ENCODE measurements at places on chromosomes 5 and 9.

GRCh38 chr9:591292-591691 lies 250.2 kb upstream of the DMRT1 start:
- DNase-seq, result no peak

- no peak for DNase-seq
Measured at GRCh38 chr9:14107977-14108376, 206.0 kb downstream of the NFIB start.

DNA sequence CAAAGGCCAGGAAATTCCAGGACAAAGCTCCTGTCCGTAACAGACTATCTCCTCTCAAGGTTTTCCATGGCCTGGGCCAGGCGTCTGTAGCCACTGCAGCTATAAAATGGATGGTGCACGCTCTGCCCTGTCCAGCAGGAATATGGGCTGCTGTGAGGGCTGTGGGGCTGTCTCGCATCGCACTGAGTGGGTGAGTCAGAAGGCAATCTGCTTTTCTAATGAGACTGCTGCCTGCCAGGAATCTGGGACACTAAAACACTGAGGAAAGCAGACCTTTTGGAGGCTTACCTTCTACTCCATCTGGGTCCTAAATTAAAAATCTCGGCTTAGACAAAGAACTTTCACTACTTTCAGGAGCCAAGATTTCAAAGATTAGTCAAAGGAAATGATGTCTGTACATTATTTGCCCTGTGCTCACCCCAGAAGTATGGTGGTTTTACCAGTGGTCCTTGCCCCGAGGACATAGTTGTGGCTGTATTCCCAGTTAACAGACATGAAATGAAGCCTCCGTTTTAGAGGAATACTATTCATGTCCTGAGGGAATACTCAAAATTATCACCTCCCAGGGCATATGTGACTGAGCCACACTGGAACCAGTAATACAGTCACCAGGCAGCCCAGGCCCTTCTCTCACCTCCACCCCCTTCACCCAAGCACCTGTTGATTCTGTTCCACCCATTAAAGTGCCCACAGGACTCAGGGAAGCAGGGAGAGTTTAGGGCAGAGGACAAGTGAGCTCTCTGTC lies 56.4 kb downstream of the PFDN1 start:
- DNase-seq, result no peak

DNA sequence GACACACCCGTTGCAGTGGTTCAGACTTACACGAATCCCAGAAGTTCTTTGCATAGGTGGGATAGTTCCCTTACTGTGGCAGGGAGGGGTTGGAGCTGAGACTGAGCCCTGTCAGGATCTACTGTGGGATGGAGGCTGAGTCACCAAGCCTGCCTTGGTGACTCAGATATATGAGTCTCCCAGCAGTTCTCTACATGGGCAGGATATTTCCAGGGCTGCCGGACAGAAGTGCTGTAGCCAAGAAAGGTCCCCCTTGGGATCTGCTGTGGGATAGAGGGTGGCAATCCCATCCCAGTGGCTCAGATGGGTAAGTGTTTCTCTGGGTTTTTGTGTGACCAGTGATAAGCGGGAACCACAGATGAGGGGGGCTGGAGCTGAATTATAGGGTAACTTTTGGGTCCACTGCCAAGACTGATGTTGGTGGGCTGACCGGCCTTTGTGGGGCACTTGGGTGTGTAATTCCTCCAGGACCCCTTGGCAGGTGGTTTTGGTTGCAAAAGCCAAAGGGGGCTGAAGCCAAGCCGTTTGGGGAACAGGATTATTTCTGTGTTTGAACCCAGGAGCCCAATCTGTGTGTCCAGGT lies 18.7 kb downstream of the XRCC4 start:
- no peak for DNase-seq

DNA sequence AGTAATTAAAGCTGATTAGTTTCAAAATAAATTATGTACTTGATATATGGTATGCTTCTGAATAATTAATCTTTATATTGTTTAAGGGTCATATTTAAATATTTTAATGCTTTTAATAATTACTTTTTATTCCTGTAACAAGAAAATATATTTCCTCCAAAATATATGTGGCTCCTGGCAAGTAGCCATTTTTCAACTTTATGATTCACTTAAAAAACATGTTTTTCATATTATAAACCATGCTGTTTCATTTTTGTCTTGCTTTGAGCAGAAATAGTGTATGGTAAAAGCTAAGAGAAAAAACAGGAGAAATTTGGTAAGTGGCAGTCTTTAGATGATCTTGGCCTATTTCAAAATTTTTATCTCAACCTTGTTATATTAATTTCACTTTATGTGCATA lies 14.6 kb downstream of the SPATA9 start:
- DNase-seq, result no peak

DNA sequence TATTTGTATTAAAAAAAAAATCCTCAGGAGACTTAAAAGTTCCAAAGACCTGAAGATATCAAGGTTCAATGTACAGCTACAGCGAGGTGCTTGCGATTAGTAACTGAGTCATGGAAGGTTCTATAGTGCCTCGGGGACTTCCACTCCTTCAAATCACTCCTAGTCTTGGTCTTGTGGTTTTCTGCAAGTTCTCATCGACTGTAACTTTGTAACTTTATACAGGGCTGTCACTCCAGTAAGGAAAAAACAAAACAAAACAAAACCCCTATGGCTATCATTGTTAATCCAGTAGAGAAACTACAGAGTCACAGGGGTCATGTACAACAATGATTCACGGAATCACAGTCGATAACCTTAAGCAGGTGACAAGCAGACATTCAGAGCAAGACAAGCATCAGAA lies 39.8 kb upstream of the SELENOP start:
- no peak for DNase-seq

DNA sequence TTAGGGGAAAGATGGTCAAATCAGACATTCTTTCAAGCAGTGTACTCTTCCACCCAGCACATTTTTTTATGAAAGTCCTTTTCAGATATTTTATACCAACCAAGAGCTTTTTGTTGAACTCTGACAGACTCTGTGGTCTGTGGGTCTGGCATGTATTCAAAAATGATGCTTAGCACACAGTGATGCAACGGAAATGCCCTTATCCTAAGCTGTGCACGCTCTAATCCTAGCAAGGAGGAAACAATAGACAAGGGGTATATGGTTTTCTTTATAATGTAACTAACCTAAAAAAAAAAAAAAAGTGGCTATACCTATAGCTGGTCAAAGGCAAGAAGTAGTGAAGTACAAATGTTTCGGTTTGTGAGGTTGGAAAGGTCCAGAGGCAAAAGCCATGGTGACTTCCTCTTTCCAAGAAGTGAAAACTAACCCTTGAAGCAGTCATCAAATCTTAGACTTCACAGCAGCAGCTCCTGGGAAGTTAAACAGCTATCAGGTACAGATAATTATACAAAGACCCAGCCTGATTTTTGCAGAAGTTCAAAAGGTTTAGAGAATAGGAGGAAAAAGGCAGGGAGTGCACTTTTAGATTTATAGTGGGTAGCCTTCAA lies 82.5 kb downstream of the SEMA6A start:
- no peak for DNase-seq

DNA sequence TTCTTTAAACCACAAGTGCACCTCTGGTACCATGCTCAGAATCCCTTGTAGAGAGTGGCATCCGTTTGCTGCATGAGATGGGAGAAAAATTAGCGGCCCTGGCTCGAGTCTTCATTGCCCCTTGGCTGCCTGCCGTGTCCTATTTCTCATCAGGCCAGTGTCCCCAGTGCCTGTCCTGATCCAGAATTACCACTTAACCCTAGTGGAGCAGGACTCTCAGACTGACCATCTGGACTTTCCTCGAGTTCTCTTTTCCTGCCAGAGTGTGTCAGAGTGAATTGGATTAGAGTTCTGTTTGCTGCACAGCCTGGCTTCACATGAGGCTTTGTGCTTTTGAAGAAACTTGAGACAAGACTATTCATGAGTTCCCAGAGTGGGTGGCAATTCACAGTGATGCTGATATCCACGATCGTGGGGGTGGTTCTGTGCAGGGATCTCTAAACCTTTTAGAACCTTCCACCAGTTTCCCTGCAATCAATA lies 92.6 kb downstream of the C9orf152 start:
- no peak for DNase-seq

GRCh38 chr5:78634634-78635033 lies 13.9 kb downstream of the LHFPL2 start:
- DNase-seq, result no peak

GRCh38 chr5:29143266-29143665 lies 2050.2 kb upstream of the CDH6 start:
- no peak for DNase-seq

DNA sequence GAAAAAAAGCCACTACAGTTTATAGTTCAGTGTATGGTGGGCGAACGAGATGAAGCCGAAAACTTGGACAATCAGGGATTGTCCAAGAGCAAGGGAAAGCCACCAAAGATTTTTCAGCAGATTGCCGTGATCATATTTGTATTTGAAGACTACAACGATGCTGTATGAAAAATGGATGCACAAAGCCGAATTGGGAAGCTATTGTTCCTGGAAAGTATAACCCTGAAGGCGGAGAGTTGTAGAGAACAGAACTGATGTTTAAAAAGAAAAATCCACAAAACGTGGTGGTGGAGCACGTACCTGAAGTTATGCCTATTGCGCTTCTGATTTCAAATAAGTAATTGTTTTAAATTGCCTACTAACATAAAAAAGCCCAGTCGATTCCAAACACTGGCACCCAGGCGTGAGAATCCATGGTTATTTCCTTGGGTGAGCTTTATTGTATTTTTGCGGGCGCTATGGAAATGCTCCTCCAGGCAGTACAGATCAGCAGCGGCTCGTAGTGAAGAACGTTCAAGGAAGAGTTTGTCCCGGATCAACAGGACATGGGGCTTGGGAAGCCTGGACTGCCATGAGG lies 772 bp upstream of the TARS1 start:
- no peak for DNase-seq

All from stimulated activated CD8-positive, alpha-beta memory T cell treated with anti-CD3 and anti-CD28 coated beads, Interleukin-2, amount 100 ng/mL, for 48 hours (primary cell).